ENCODE measurements at places on chromosomes 5 and 9. TPM values are rescaled to one million over a fixed set of nuclear protein-coding genes. Genes with fewer than 3 reads are reported as not detected.
A peak's percentile ranks its signal among the peaks of the same experiment; 100 is the strongest.

DNA sequence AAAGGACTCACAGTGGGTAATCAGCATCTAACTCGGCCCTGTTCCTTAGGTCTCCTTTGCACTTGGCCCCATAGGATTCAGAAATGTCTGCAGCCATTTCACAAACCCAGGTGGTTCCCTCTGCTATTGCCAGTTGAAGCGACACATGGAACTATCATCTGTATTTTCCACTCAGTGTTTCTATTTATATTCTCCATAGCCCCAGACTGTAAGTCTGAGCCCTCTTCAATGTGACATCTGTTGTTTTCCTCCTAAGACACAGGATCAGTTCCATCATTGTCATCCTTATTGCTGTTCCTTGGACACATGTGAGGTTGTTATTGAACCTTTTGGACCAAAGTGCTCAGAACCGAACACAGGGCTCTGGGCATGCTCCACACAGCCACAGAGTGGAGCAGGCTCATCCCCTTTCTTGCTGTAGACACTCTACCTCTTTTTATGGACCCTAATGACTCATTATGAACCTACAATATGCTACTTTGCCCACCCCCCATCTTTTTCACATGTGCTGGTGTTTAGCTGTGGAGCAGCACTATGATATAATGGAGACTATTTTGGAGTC lies 36.4 kb downstream of the GARNL3 start:
- no peaks in the 10 kb centered on the region for H3K36me3 ChIP-seq
- no peaks in the 10 kb centered on the region for H3K27me3 ChIP-seq
- no peak for DNase-seq
- H3K4me3 ChIP-seq = no peak overlapping the region

GRCh38 chr5:160788102-160788660 lies 63.8 kb downstream of the ATP10B start:
- no peaks in the 10 kb centered on the region for H3K36me3 ChIP-seq
- H3K4me3 ChIP-seq = no peak overlapping the region
- no peaks in the 10 kb centered on the region for H3K27me3 ChIP-seq
- H3K27ac ChIP-seq = no peak overlapping the region

RNF180 gene
- polyA plus RNA-seq = 2.2 TPM

SMIM33 gene
- polyA plus RNA-seq = 0.46 TPM

GRCh38 chr5:169251333-169252084 lies 49.4 kb downstream of the SLIT3 start:
- no peaks in the 10 kb centered on the region for H3K36me3 ChIP-seq
- no peaks in the 10 kb centered on the region for H3K4me1 ChIP-seq
- DNase-seq = no peak
- H3K4me3 ChIP-seq = no peak overlapping the region

- H3K27ac ChIP-seq = no peak overlapping the region
- H3K4me1 ChIP-seq = no peaks in the 10 kb centered on the region
- H3K36me3 ChIP-seq = no peaks in the 10 kb centered on the region
- DNase-seq = no peak
These were observed 28.0 kb downstream of the GLT6D1 start for GRCh38 chr9:135611142-135611874.

- H3K4me3 ChIP-seq = no peak overlapping the region
- no peaks in the 10 kb centered on the region for H3K27me3 ChIP-seq
- H3K27ac ChIP-seq = no peak overlapping the region
- no peaks in the 10 kb centered on the region for H3K36me3 ChIP-seq
- DNase-seq = no peak
These were observed 361.4 kb upstream of the RFX3 start for GRCh38 chr9:3887221-3887653.

- no peaks in the 10 kb centered on the region for H3K36me3 ChIP-seq
- H3K27ac ChIP-seq = no peak overlapping the region
- no peaks in the 10 kb centered on the region for H3K27me3 ChIP-seq
These were observed 18.5 kb upstream of the SNAPC3 start for GRCh38 chr9:15404171-15404570.

CCIN gene
- polyA plus RNA-seq = 0.08 TPM

GRCh38 chr5:41686191-41686590 lies 175.8 kb upstream of the PLCXD3 start:
- H3K27me3 ChIP-seq = no peaks in the 10 kb centered on the region
- H3K27ac ChIP-seq = no peak overlapping the region
- H3K36me3 ChIP-seq = no peaks in the 10 kb centered on the region
- H3K4me3 ChIP-seq = no peak overlapping the region

SH3GL2 gene
- polyA plus RNA-seq = 8.2 TPM

DNA sequence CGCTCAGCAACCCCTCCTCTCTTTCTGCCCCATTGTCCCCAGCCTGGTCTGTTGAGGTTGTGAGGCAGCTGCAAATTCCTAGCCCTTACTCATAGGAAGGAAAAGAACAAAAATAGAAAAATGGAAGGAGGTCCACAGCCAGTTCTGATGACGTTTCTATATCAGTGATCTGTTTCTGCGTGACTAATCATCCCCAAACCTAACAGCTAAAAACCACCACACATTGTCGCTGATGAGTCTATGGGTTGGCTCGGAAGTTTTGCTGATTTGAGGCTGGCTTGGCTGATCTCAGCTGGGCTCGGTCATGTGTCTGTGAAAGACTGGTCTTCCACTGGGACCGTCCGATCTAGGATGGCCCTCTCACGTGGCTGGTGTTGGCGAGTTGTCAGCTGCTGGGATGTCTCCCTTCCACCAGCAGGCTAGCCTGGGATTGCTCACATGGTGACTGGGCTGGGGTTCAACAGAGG lies 200.6 kb upstream of the ZNF618 start:
- H3K27ac ChIP-seq = no peak overlapping the region
- peaks cover 14% of the 10 kb centered on the region for H3K27me3 ChIP-seq
- DNase-seq = peak; percentile 55

DNA sequence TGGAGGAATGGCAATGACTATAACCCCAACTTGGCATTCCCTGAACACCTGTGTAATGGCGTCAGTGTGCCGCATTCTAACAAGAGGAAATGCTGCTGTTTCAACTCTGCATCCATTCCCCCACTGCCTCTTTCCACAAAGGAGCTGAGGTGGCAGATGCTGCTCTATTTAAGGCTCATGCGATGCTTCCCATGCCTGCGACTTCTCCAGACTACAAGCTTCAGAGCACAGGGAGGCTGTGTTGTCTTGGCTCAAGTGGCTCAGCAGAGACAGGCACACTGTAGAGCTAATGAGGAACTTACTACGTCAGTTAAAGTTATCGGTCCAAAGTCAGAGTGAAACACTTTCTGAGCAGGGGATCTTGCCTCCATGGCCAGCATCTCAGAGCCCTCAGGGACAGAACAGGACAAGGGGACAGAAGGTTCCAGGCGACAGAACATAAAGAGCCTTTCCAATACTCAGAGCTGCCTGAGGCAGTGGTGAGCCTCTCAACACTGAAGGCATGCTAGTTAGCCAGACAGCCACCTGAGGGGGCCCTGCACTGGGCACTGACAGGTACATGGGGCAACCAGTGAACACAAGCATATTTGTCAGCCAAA lies 21.8 kb downstream of the TNIP1 start:
- peaks cover 98% of the 10 kb centered on the region for H3K36me3 ChIP-seq
- H3K27ac ChIP-seq = peak overlapping the region; percentile 71
- no peak for DNase-seq
- H3K4me1 ChIP-seq = peaks cover 47% of the 10 kb centered on the region
- no peaks in the 10 kb centered on the region for H3K27me3 ChIP-seq
- no peak overlapping the region for H3K4me3 ChIP-seq

DNA sequence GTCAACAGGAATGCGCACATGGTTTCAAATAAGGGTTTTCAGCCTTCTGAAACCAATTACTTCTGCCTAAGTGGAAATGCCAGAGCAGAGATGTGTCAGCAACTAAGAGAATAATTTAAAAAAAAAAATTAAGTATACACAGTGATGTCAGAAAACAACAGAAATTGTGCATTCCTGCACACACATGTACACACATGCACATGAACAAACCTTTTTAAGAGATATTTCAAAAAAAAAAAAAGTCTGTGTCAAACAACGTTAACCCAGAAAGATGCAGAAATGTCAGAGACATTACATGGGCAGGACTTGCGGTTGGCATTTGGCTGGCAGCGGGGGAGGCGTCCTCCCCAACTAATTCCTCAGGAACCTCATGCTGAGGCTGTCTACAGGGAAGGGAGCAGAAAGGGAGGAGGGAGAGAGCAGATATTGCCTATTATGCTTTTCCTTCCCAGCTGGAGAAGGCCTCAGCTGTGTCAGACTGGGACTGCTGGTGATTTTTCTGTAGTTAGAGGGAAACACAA lies 536.9 kb upstream of the WWC1 start:
- no peak overlapping the region for H3K27ac ChIP-seq
- H3K36me3 ChIP-seq = no peaks in the 10 kb centered on the region
- H3K4me1 ChIP-seq = no peaks in the 10 kb centered on the region
- no peak for DNase-seq
- no peaks in the 10 kb centered on the region for H3K27me3 ChIP-seq
- no peak overlapping the region for H3K4me3 ChIP-seq
